ENCODE measurements at places on chromosomes 13 and 19. TPM values are rescaled to one million over a fixed set of nuclear protein-coding genes. Genes with fewer than 3 reads are reported as not detected.

SIAH3 gene
- total RNA-seq, result 3.5 TPM

RDH8 gene
- not detected for total RNA-seq

SLC10A2 gene
- 0.30 TPM for total RNA-seq

WDR88 gene
- total RNA-seq, result 0.22 TPM

PRR19 gene
- total RNA-seq, result 1.5 TPM

GRCh38 chr13:44565881-44566280, 10.2 kb downstream of the TSC22D1 start:
- no peak overlapping the region for H3K27ac ChIP-seq
- DNase-seq, result no peak
- H3K4me1 ChIP-seq, result peaks cover 8% of the 10 kb centered on the region
- H3K27me3 ChIP-seq, result no peaks in the 10 kb centered on the region
- no peak overlapping the region for H3K4me3 ChIP-seq
- no peaks in the 10 kb centered on the region for H3K36me3 ChIP-seq

DNA sequence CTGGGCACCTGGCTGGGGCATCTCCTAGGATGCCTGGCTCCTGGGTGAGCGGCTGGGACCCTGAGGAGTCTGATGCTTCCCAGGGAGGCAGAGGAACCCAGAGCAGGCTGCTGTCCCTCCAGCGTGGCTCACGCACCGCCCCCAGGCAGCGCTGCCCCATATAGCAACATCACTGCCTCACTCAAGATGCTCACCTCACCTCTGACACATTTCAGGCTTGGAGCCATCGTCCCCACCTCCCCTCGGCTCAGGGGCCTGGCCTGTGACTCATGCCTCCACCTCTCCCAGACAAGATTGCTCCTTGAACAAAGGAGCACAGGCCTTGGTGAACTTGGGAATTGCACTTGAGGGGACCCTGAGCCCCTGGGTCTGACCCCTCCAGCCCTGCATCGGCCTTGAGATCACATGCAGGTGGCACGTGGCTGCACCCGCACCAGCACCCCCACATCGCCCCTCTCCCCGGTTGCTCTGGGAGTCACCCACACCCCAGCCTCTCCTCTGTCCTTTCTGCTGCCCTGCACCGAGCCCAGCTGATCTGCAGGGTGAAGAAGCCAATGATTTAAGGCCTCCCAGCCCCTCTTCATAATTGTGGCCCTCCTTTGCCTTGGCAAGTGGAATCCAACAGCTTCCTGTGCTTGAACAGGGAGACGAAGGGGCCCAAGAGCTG, 11.2 kb downstream of the CEBPA start:
- H3K27ac ChIP-seq, result no peak overlapping the region
- H3K27me3 ChIP-seq, result peaks cover 7% of the 10 kb centered on the region
- no peak overlapping the region for H3K4me3 ChIP-seq
- peaks cover 31% of the 10 kb centered on the region for H3K4me1 ChIP-seq

DNA sequence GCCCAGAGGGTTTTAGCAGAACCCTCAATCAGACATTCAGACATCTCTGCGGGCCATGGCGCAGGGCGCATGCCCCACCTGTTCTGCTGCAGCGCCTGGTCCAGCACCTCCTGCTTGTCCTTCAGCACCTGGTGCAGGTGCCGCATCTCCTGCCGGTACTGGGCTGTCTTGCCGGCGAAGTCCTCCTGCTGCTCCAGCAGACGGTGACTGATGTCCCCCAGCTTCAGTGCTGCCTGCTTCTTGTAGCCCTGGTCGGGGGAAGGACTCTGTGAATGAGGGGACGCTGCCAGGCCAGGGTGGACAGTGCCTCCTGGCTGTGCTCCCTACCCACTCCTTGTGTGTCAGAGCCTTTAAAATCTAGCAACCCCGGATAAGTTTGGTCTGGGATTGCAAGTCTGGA, 12.2 kb upstream of the SLC7A9 start:
- DNase-seq, result no peak
- no peaks in the 10 kb centered on the region for H3K27me3 ChIP-seq
- H3K36me3 ChIP-seq, result peaks cover 45% of the 10 kb centered on the region

DNA sequence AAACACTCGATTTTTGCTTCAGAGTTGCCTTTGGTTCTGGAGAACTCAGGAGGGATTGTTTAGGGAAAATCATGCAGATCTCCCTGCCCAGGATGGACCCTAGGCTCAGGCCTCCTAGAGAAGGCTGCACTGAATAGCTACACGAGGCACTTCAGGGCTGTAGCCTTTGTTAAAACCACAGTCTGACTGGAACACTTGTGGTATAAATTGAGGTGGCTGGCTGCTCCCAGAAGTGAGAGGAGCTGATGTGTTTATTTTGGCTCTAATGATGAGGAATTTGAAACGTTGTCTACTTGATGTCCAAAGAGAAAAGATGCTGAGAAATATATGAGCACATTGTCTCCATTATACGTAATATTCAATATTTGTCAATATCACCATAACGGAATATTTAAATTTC, 762.1 kb upstream of the ARGLU1 start:
- H3K27me3 ChIP-seq, result no peaks in the 10 kb centered on the region
- no peak for DNase-seq
- H3K27ac ChIP-seq, result no peak overlapping the region
- no peaks in the 10 kb centered on the region for H3K4me1 ChIP-seq
- no peak overlapping the region for H3K4me3 ChIP-seq

DNA sequence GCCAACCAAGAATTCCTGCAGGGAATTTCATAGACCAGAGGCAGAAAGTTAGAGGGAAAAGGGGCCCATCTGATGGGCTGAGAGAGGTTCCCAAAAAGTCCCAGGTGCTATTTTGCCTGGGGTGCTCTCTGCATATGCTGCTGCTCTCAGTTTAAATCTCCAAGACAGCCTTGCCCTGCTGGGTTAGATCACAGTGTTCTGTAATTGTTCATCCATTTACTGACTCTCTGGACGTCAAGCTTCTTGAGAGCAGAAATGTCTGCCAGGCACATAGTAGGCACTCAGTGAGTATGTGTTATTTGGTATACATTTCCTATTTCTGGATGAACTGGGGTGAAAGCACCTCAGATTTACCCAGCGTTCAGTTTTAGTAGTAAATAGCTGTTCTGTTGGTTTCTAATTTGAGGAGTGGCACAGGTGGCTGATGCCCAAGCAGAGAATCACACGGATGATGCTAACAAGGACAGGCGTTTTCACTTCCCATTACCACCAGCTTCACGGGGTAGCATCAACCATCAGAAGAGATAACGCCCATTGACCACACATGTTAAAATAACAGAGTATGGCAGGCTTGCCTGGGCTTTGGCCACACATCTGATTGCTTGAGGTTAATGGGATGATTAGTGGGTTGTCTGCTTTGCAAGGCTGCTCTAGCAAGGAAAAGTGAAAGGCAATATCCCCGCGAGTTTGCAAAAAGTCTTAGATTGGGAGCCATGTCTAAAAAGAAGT, 161.1 kb downstream of the SLC7A1 start:
- no peak overlapping the region for H3K4me3 ChIP-seq
- H3K27ac ChIP-seq, result no peak overlapping the region
- no peaks in the 10 kb centered on the region for H3K27me3 ChIP-seq
- no peak for DNase-seq
- no peaks in the 10 kb centered on the region for H3K36me3 ChIP-seq
- no peaks in the 10 kb centered on the region for H3K4me1 ChIP-seq
